ENCODE measurements at places on chromosomes 12 and 14. TPM values are rescaled to one million over a fixed set of nuclear protein-coding genes. Genes with fewer than 3 reads are reported as not detected.
A peak's percentile ranks its signal among the peaks of the same experiment; 100 is the strongest.

DNAI7 gene
- 2.3 TPM for total RNA-seq

- DNase-seq, result no peak
Observed at GRCh38 chr12:19227880-19228210, 98.3 kb downstream of the PLEKHA5 start.

GRCh38 chr14:76491172-76491930, 115.4 kb downstream of the ESRRB start:
- no peak for DNase-seq

- DNase-seq, result no peak
Observed at GRCh38 chr12:77835969-77836368, 5.3 kb downstream of the NAV3 start.

GRCh38 chr12:122668268-122668667, 34.9 kb downstream of the HCAR2 start:
- no peak for DNase-seq

DNA sequence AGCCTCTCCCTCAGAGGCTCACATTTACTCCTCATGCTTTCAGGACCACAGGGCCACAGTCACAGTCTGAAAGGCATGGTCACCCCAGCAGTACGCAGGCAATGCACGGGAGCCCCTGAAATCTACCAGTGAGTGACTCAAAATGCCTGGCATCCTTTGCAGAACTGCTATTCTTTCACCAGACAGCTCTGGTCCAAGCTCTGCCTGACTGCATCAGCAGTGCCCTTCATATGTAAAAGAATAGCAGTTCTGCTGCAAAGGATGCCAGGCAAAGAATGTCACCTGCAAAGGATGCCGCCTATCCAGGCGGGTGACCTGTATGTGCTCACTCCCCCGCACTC, 38.5 kb downstream of the LGMN start:
- no peak for DNase-seq

GRCh38 chr12:132154341-132154761, 10.1 kb downstream of the NOC4L start:
- peak; percentile 11 for DNase-seq

- DNase-seq, result no peak
Observed at GRCh38 chr14:51917193-51917592, 56.8 kb downstream of the GNG2 start.

- no peak for DNase-seq
Observed at GRCh38 chr12:14619741-14620501, 52.2 kb upstream of the PLBD1 start.

- no peak for DNase-seq
Observed at GRCh38 chr12:65477721-65478120, 199.2 kb downstream of the MSRB3 start.

DNA sequence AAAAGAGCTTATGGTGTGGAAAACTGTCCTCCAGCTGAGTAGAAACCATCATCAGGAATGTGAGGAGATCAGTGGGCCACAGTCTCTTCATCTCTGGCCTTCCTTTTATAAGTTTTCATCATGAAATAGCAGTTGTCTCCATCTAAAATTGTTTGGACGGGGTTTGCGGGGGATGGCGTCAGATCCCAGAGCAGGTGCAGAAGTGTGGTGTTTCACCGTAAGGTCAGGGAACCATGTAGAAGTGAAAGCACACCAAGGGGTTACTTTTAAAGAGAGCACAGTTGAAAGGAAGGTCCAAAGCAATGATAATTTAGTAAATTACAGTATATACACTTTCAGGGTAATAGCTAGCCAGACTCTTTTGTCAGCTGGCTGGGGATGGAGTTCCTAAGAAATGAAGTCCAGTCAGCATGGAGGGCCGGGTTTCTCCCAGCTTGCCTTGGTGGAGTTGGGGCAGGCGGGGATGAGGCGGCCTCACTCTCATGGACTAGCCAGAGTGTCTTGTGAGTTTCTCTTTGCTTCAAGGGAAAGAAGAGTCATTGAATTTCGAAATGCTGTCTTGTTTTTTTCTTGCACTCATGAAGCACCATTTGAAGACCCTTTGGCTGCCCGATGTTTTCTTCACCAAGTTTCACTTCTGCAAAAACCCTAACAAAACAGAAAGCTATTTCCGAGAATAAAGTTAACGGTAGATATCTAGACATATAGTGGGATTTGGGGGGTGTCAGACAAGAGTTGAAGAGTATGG, 100.6 kb downstream of the ETV6 start:
- DNase-seq, result no peak

CPSF6 gene
- total RNA-seq, result 29.3 TPM

PDZRN4 gene
- not detected for total RNA-seq

DNA sequence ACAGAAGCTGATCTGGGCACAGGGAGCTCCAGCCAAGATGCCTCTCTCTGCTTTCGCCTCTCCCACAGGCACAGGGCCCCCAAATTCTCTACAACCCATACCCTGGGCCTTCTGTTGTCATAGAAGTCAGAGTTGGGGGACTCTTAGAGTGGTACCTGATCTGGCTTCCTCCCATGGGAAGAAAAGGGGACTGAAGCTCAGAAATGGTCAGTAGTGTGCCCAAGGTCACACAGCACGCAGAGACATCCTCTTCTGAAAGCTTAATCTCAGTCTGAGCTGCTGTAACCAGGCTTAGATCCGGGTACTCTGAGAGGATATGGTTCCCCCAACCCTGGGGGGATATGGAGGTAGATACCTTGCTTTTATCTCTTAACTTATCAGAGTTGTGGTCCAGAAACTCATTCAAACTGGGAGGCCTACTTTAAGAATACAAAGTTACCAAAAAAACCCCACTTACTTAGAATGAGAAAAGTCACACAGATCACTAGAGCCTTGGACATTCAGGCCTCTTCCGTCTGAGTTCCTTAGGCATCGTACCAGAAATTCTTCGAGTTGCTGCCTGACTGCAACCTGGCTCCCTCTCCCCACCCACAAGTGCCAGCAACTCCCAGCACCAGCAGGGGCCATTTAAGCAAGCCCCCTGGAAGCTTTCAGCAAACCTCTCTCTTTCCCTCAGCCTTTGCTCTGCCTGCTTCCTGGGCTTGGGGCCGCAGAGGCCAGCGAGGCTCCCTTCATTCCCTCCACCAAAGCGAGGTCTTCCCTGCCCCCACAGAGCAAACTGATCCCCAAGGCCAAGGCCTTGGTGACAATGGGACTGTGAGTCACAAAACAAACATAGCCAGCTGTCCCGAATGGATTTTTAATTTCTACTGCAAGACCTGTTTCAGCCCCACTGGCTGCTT, 13.9 kb downstream of the KRT7 start:
- no peak for DNase-seq

SLC7A7 gene
- 5.8 TPM for total RNA-seq

DNA sequence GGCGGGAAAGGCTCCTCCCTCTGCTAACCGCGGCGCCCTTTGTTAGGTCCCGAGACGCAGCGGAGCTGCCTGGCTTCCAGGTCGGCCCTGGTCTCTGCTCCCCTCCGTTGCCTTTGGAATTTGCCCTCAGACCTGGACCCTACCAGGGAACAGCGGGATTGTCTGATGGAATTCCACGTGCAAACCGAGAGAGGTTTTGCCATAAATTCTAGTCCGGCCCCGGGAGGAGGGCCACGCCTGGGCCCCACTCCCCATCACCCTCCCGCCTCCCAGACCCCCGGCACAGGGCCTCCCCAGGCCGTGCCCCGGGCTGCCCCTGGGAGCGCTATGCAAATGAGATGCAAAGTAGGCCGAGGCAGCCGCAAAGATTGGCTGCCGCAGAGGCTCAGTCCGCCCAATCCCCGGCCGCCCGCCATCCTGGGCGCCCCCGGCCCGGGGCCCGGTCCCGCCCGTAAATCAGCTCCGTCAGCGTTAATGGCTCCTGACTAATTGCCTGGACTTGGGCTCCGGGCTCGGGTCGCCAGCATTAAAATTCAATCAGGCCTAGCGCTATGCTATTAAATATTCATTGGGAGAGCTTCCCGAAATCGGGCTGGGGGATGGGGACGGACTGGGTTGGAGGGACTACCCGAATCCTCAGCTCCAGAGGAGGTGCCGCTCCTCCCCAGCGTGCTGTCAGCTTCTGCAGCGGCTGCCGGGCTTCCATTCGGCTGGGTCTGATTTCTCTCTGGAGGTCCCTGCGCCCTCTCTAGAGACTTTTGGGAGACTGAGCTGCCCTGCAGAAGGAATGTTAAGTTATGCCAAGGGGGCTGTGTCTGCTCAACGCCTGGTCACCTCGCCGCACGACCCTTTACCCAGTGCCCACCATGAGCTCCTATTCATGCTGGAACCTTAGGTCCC, 15.7 kb upstream of the FIGNL2 start:
- DNase-seq, result no peak

DAAM1 gene
- 120 TPM for total RNA-seq

GRCh38 chr12:108009442-108010070, 119.5 kb upstream of the WSCD2 start:
- no peak for DNase-seq

- no peak for DNase-seq
Observed at GRCh38 chr12:25324861-25325260, 74.1 kb upstream of the KRAS start.

CFAP54 gene
- 0.22 TPM for total RNA-seq

GRCh38 chr12:110934093-110934852, 13.9 kb upstream of the MYL2 start:
- DNase-seq, result no peak

- DNase-seq, result no peak
Observed at GRCh38 chr12:127054531-127054930, 1212.4 kb upstream of the TMEM132C start.

GRCh38 chr12:100141998-100142850, 450 bp downstream of the BLTP3B start:
- peak; percentile 76 for DNase-seq

CREBL2 gene
- 15.9 TPM for total RNA-seq

GRCh38 chr14:76329951-76330350, 46.0 kb upstream of the ESRRB start:
- no peak for DNase-seq

SETD3 gene
- total RNA-seq, result 97.2 TPM

GRCh38 chr12:54795644-54796043, 58.7 kb upstream of the MUCL1 start:
- DNase-seq, result no peak

- DNase-seq, result no peak
Observed at GRCh38 chr14:105993814-105994213, 467.4 kb downstream of the TMEM121 start.

Measured in Right ventricle myocardium inferior (tissue), 1 donor.